Motor neuron (in vitro differentiated cells): ENCODE measurements at places on chromosomes 2 and 18. TPM values are rescaled to one million over a fixed set of nuclear protein-coding genes. Genes with fewer than 3 reads are reported as not detected.

The ZNF521 gene
- 31.7 and 36.5 TPM in 2 replicates for total RNA-seq

The AOX1 gene
- total RNA-seq: 1.3 and 2.7 TPM in 2 replicates

The REG3G gene
- total RNA-seq: not detected in 2 replicates

The APOB gene
- 0.09 and 0.27 TPM in 2 replicates for total RNA-seq

The KIAA1328 gene
- total RNA-seq: 9.0 and 13.7 TPM in 2 replicates

The CDH19 gene
- total RNA-seq: 0.05 TPM in 1 of 2 replicates, not detected in the other

The TCF7L1 gene
- 6.6 and 10.1 TPM in 2 replicates for total RNA-seq

DNA sequence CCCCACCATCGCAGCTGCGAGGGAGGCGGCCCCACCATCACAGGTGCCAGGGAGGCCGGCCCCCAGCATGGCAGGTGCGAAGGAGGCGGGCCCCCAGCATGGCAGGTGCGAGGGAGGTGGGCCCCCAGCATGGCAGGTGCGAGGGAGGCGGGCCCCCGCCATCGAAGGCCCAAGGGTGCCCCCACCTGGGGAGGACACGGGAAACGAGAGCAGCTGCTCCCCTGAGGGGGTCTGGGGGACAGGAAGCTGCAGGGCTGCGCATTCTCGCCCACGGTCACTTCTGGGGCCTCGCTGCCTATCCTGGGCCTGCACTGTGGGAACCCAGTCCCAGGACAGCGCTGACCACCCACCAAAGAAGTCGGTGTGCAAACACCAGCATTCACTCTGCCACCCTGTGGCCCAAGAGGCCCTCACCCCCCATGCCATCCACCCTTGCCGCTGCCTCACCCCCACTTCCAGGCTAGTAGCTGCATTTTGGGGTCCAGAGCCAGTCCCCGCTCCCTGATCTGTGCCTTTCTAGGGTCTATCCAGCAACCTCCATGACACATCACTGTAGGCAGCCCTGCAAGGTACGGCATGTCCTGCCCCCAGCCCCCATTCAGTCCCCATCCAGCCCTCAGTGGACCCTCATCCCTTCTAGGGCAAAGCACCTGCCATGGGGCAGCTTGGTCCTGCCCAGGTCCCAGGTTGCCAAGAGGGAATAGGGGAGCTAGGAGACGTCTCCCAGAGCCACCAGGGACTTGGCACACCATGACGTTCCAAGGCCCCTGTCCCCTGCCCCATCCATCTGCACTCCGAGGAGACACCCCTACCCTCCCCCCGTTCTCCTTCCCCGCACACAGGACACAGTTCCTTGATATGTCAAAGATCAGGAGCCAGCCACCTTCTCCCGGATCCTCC lies 24.0 kb upstream of the GPC1 start:
- ATAC-seq: no peak

DNA sequence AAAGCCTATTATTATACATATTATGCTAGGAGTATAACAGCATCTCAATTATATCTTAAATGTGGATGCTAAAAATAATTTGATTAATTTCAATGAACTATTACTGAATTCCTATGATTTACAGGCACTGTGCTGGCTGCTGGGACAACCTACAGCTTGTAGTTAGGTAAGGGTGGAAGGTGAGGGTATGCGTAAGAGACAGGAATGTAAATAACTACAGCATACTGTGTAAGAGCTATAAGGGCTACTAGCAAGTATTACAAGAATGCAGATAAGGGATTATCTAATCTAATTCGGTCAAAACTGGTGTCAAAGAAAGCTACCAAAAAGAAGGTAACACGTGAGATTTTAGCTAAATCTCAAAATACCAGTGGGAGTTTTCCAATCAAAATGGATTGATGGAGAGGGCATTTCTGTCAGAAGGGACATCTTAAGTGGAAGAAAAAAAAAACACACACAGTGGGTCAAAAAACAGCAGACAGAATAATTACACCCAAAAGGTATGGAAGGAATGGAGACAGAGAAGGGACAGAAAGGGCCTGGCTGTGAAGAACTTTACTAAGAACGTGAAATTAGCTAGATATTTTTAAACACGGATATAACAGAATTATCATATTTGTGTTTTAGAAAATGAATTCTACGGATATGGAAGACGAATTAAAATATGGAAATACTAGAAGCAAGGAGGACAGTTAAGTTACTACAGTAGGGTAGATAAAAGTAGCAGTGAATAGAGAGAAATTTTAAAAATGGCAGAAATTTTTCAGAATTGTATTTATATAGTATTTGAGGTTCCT lies 47.1 kb downstream of the STRN start:
- no peak for ATAC-seq

DNA sequence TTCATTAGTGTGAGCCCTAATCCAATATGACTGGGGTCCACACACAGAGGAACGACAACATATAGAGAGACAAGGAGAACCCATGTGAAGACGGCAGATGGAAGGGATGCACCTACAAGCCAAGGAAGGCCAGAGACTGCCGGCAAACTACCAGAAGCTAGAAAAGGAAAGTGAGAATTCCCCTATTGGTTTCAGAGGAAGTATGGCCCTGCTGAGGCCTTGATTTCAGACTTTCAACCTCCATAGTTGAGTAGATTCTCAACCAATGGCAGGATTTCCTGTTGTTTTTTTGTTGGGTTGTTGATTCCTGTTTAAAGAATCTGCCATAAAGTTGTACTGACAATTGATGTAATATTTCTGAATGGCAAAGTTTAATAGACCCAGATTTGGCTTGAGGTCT lies 241.5 kb downstream of the SATB2 start:
- ATAC-seq: no peak

DNA sequence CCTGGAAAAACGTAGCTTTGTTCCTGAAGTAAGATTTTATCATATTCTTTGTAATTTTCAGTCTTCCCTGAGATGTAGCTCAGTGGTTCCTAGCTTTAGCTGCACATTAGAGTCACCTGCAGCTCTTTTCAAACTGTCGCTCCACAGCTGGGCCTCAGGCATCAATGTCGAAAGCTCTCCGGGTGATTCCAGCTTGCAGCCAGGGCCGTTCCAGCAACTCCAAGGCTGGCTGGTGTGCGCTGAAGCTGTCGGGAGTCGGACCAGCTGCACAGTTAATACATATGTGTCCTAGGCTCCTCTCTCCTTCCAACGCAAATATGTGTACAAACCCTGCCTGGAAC lies 609 bp upstream of the ZNF2 start:
- no peak for ATAC-seq

GRCh38 chr2:49110571-49110970 lies 43.7 kb downstream of the FSHR start:
- ATAC-seq: no peak

DNA sequence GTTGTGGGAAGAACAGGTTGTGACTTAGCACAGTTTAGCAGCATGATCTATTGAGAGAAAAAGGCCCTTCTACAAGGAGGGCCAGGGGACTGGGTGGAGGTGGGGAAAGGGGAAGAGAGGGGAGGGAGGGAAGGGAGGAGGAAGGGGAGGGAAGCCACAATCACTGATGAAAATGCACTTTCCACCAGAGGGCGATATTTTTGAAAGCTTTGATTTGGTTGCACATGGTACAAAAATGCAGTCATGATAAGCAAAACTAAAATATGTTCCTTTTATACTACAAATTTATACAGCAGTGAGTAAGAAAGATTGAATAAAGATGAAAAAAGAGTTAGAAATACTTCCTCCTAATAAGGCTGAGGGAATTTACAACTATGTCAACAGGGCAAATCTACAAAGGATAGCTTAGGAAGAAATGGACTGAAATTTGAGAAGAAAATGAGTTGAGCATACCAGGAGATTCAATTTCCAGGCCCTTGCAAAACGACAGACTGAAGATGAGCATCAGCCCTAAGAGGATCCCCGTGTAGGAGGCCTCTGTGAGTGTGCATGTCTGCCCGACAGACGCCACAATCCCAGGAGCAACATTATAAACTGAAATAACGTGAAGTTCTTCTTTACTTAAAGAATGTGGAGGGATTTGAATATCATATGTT lies 17.2 kb downstream of the SH3YL1 start:
- no peak for ATAC-seq

DNA sequence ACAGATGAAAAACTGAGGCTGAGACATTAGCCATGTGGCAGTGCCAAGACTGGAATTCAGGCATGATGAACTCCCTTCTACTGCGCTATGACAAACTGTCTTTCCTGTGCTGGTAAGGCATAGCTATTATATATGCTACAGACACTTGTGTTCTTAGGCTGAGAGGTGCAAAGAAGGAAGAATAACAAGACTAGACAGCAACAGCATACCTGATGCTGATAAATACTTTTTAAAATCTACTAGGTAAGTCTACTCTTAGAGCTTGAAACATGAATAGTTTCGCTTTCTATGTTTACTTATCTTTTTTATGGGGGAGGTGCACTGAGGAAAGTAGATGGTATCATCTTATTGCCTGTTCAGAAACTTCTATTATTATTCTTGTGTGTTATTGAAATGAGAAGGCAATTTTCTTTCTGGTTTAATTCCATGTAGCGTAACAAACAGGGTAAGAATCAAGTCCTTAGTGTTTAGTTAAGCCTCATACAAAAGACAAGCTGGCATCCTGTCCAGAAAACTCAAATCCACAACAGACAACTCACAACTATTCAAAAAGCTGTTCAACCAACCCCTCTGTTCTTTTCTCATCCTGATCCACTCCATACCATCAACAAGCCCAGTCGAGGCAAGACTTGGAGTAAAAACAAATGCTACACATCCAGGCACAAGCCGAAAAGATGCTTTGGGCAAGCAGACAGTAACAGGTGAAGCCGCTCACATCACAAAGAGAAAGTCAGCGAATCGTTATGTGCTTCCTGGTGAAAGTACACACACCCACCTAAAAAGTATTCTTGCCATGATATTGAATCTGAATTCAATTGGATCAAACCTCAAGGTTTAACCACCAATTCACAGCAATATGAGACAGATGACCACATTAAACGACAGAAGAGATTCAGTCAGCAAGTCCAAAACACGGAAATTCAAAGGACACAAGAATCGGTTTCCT lies 1.5 kb downstream of the TTC32 start:
- ATAC-seq: no peak

DNA sequence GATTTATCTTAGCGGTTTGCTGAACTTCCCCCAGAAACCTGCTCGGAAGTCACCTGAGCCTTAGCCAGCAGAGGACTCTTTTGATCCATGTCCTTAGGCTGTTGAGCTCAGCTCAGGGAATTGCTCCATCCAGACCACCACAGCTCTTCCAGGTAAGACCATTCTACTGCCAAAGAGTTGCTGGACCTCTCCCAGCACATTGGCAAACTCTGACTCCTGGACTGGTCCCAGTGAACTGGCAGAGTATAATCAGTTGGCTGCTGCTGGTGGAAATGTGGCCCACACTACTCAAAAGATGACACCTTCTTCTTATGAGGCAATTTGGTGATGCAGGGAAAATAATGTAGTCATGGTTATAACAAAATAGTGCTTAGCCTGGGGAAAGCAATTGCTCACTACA lies 308.8 kb upstream of the FIGN start:
- no peak for ATAC-seq

DNA sequence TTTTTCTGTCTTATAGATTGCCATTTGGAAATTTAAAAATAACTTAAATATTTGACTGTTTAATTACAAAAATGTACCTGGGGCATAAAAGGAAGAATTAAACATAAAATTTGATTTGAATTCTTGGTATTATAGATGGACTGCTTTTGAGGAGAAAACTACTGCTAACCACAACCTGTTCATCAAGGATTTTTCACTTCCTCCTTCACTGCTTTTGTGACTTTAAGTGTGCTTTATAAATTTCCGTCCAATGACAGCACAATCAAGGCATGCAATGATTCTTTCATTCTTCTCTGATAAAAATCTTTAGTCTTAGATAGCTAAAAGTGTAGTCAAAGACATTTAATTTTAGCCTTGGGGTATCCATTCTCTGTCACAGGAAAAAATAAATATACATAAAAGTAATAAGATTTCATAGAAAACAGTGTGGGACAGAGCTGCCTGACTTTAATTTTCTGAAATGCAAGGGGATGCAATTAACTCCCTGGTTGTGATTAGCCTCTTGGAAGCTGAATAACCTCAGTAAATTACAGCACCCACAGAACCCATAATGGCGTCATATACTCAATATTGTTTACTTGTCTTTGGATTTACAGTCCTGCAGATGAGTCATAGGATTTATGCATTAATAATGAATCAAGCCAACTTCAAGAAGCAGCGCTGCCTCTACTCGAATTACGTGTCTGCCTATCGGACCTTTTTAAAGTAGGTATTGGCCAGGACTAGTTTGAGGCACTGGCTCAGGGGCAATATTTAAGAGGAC lies 587.9 kb downstream of the NRXN1 start:
- ATAC-seq: peak; percentile 90

GRCh38 chr2:233189025-233189424 lies 62.4 kb upstream of the ATG16L1 start:
- ATAC-seq: peak; percentile 56

DNA sequence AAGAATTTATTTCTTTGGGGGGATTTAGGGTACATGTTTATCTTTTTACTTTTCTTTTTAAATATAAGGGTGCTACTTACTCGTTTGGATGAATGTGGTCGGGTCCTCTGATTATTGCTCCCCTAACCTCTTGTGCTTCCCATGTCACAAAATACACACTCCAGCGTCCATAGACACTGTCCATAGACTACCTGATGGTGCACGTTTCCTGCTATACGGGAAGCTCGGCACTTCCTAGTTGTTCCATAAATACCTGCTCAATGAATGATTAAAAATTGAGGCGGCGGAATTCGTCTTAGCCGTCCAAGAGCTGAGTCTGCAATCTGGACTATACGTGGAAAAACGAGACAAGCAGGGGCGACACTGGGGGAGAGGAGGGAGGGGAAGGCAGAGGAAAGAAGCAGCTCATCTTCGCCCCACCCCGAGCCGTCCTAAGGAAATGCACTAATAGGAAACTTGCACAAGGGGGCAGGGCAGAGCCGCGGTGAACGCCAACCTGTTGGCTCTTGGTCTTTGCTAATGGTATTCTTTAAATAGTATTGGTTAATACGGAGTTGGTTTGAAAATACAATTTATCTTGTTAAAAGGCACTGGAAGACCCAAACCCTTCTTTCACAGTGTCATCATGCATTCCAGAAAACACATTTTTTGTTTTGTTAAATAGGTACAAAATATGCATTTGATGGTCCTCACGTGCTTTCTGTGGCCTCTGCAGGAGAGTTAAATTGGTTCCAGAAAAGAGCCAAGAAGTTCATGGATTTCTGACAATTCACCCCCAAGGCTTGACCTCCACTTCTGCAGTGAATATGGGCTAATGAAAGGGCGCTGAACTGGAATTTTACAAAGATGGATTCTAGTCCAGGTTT lies 73.0 kb upstream of the KCTD1 start:
- peak; percentile 70 for ATAC-seq

DNA sequence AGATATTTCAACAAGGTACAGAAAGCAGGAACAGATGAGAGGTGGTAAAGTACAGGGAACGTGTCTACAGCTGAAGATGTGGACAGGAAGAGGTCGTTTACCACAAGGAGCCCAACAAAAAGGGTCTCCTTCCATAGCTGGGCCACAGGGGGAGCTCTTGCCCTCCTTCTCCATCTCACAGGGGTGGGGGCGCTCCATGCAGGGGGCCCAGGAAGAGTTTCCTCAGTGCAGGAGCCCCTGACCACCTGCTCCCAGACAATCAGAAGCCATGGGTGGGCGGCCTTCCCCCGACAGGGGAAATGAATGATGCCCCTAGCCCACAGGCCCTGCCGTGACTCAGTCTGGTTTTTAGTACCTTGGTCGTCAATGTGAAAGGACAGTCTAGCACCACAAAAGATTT lies 163.6 kb upstream of the ZNF516 start:
- ATAC-seq: peak; percentile 71

GRCh38 chr2:198316852-198317396 lies 512.5 kb downstream of the PLCL1 start:
- peak; percentile 51 for ATAC-seq

- no peak for ATAC-seq
Observed at GRCh38 chr2:237530472-237531433, 35.6 kb upstream of the PRLH start.

GRCh38 chr18:70578480-70578879 lies 289.6 kb downstream of the SOCS6 start:
- no peak for ATAC-seq

GRCh38 chr2:221563270-221563985 lies 8.7 kb downstream of the EPHA4 start:
- peak; percentile 55 for ATAC-seq
